ENCODE measurements at places on chromosomes 3 and 15. TPM values are rescaled to one million over a fixed set of nuclear protein-coding genes. Genes with fewer than 3 reads are reported as not detected.

Gene KBTBD13
- not detected for polyA plus RNA-seq

Gene SAMD7
- not detected for polyA plus RNA-seq

Gene GOLGA8R
- polyA plus RNA-seq = 0.21 TPM

Gene CTXN2
- not detected for polyA plus RNA-seq

Gene SLC2A2
- polyA plus RNA-seq = not detected

Gene NOX5
- not detected for polyA plus RNA-seq

Gene SHC4
- polyA plus RNA-seq = not detected

Gene CHDH
- not detected for polyA plus RNA-seq

Gene ASB14
- not detected for polyA plus RNA-seq

Gene REC114
- not detected for polyA plus RNA-seq

Gene CYP11A1
- polyA plus RNA-seq = not detected

Gene SPATA12
- polyA plus RNA-seq = 0.07 TPM

Gene GHSR
- polyA plus RNA-seq = not detected

Gene SAMMSON
- not detected for polyA plus RNA-seq

DNA sequence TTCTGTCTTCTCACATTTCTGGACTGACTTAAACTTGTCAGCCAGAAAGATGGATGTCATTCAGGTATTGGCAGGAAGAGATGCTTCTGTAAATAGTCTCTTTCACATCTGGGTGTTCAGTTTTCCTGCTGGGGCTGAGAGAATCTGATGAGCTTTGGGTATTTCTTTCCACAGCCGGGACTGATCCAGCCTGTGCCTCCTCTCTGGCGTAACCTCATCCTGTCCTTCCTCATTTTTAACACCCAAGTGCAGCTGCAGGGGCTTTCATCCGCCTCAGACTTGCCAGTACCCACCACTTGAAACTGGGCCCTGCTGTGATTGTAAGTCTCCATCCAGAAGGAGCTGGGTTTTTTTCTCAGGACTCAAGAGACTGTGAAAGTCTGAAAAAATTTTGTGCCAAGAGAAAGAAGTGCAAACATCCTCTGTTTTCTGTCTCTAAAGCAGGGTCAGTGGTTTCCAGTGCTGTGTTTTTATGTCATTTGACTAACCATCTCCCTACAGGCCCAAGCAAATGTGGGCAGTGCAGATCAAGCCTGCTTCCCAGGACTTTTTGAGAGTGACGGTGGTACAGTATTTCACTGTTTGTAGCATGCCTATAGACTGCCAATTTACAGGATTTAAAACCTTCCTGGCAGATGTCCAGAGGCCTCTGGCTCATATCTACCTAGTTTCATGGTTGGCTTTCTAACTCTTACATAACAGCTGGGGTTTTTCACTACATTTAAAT, 342.7 kb downstream of the PTPRG start:
- no peak for DNase-seq

DNA sequence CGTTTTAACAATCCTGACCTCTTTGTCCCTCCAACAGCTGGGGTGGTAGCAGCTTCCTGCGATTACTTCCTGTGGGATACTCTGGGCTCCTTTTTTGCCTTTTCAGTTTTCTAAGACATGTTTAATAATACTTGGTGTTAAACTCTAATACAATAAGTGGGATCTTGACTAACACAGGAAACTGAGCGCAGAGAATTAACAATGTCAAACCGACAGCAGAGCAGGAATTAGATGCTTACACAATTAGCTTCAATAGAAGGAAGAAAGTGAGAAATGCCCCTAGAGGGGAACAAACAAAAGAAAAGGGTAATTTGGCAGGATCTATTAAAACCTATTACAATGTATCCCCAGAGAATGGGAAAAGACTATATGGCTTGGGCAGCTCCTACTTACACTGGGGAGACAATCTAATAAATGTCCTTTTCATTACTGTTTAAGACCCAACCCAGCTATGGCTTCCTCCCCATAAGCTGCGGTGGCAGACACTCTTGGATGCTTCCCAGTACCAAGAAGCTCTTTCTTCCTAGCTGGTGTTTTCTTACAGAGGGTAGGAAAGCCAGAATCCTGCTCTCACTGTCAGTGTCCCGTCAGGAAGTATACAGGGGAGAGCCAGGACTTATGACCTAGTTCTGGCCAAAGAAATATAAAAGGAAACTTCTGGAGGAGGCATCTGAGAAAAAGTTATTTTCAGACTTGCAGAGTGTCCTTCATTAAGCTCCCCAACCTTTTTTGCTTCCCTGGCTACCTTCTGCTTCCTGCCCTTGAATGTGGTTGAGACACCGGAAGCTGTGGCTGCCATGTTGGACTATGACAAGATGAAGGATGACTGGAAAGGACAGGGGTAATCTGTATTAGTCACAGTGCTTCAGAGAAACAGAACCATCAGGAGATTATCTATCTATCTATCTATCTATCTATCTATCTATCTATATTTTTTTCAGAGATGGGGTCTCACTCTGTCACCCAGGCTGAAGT, 194.1 kb upstream of the KBTBD8 start:
- DNase-seq = no peak

- DNase-seq = no peak
Measured at GRCh38 chr3:32990116-32990515, 38.7 kb downstream of the CCR4 start.

- DNase-seq = no peak
Measured at GRCh38 chr3:186099178-186099577, 9.7 kb downstream of the ETV5 start.

DNA sequence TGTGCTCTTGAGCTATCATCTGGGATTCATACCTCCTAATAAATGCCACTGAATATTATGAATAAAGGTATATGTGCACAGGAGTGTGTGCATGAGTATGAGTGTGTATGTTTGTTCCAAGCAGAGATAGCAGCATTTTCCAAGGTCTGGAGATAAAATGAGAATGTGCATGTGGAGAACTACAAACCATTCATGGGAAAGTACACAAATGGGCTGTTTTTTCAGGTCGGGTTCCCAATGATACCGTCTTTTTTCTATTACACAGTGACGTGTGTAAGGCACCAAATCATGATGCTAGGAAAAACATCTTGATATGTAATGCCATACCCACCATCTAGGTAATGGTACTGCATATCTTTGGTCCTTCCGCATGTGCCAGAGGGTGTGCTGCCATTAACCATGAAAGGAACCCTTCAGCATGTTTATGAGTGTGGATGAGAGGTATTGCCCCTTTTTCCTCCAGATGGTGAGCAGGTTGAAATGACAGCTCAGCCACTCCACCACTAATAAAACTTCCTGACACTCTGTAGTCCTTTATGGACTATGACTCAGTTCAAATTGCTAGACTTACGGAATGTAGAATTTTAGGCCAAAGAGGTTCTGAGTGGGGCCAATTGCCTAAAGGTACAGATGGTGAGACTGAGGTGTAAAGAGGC, 36.4 kb upstream of the COPB2 start:
- no peak for DNase-seq

- peak; percentile 34 for DNase-seq
Measured at GRCh38 chr15:69626095-69627066, 173.8 kb downstream of the RPLP1 start.

GRCh38 chr3:147458995-147459704, 50.0 kb downstream of the ZIC1 start:
- no peak for DNase-seq

- no peak for DNase-seq
Measured at GRCh38 chr15:98609144-98609852, 39.0 kb upstream of the IGF1R start.

DNA sequence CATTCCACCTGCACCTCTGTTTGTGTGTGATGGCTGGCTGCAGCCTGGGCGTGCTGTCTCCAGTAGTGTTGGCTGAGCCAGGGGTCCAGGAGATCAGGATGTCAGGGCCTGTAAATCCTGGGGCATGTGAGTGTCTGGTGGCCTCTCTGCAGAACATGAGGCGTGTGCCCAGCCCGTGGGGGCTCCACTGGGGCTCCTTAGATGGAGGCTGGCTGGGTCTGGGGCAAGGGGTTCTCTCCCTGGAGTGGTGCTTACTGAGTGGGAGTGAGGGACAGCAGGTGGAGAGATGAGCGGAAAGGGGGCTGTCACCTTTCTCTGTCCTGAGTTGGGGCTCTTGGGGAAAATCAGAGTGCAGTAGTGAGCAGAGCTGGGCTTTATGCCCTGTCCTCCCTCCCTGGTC, 152.2 kb downstream of the CHDH start:
- DNase-seq = no peak

GRCh38 chr3:13539292-13539638, 9.7 kb upstream of the FBLN2 start:
- DNase-seq = no peak

- no peak for DNase-seq
Measured at GRCh38 chr3:78742491-78742890, 1025.3 kb downstream of the ROBO1 start.

GRCh38 chr3:148962513-148962912, 28.8 kb upstream of the GYG1 start:
- peak; percentile 43 for DNase-seq

GRCh38 chr15:81987628-81988027, 58.2 kb downstream of the MEX3B start:
- DNase-seq = no peak

DNA sequence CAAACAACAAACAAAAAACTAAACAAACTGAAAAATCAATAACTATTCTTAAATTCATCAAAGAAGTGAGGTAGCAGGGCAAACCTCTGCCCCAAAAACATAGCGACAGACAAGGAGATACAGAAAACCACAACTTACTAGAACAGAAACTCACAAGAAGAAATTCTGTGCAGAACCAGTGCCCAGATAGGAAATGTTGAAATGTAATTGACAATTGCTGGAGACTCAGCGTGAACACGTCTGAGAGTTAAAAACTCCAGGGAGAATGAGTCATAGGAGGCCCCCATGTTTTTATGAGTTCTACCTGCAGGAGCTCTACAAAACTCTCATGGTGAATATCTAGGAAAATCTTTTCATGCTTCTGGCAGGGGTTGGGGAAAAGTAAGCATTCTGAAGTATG, 95.5 kb upstream of the SETMAR start:
- DNase-seq = no peak

DNA sequence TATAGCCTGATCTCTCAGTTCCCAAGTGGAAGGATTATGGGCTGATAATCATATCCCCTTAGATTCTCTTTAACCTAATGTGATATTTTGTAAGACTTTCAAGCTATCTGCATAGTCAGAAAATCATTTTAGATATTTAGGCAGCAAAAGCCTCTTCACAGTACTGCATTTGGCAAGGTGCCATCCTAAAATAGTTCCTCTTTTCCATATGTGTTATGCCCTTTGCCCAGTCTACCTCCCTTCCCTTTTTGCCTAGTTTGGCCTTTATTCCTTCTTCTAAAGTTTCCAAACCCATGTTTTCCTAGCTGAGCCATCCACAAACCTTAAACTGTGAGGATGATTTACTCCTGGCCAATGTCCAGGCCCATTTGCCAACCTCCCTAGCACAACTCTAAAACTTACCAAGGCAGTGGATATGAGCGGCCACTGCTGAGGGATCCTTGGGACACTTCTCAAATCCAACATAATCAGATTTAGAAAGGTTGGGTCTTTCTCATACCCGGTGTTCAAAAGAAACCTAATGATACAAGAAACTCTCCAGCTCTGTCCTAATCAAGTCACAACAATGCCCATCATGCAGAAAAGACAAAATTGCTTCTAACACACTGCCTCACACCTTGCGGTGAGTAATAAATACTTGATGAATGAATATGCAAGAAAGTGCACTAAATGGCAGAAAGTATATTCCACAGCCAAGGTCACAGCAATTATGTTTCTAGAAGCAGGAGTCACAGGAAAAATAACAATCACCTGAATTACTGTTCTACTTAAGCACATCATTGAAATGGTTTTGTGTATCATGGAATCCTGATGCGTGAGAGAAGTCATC, 493.9 kb downstream of the NLGN1 start:
- peak; percentile 6 for DNase-seq

DNA sequence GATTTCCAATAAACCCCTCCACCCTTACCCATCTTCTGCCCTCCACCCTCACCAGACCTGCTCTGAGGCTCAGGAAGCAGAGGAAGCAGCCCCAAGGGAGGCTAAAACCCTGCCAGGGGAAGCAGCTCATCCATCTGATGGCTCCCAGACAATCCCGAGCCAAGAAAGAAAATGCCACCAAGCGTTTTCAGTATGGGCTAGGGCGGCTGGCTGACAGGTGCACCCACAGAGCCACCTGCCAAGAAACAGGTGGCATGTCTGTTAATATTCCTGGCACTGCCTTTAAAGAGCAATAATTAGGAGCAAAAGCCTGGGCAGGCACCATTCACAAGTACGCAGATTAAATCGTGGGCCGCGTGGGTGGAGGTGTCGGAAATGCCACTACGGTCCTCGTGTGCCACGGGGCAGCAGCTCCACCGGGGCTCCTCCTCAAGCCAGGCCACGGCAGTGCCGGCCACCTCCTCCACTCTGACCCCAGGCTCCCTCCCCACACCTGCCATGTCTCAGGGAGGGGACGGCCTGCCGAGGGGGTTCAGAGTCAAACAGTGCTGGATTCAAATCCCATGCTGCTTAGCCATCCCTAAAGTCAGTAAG, 23.9 kb upstream of the GRIP2 start:
- DNase-seq = no peak

DNA sequence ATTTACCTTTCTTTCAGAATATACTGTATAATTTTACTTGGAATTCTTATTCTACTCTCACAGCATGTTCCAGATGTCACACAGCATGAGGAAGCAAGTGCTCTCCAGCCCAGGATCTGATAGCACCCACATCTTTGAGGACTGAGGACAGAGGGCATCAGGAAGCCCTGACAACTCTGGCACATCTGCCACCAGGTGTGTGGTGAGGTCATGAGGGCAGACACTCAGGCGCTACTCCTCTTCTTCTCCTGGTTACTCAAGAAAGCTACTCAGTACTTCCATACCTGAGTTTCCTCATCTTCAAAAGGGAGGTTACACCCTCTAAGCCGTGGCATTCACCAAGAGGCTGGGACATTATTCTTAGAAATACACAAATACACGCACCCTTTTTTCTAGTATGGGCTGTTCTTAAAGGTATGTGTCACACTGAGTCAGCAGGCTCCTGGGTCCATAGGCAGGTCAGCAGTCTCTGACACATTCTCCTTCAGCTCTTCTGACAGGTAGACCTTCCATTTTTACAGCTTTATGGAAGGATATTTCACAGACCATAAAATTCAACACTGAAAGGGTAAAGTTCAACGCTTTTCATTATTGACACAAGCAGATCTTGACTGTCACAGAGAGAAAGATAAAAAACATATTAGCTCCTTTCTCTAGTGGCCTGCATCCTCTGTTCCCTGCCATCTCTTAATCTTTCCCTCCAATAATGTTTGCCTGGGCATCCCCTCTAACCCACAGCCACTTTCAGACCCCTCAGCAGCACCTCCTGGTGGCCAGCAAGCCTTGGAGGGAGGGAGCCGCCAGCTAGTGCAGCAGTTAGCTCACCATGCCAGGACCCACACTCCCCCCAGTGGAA, 103.2 kb upstream of the TJP1 start:
- no peak for DNase-seq

DNA sequence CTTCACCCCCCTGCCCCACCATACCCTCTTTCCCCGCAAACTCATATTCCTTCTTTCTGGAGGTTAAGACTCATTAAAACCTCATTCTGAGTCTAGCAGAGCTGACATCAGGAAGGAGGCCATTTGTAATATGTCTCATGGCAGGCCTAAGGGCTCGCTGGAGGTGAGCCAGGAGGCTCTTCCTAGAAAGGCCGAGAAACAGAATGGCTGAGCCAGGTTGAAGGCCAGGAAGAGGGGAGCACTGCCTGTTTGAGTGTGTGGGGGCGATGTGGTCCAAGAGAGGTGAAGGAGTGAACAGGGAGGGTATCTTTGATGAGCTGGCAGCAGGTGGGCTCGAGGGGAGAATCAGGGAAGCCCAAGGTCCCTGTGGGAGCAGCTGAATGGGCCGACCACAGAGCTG, 317.3 kb downstream of the TLE3 start:
- no peak for DNase-seq
